ENCODE measurements at places on chromosomes 16 and 17.

GRCh38 chr17:30117675-30118081 is 1.1 kb downstream of the NSRP1 start:
- DNase-seq, result no peak

DNA sequence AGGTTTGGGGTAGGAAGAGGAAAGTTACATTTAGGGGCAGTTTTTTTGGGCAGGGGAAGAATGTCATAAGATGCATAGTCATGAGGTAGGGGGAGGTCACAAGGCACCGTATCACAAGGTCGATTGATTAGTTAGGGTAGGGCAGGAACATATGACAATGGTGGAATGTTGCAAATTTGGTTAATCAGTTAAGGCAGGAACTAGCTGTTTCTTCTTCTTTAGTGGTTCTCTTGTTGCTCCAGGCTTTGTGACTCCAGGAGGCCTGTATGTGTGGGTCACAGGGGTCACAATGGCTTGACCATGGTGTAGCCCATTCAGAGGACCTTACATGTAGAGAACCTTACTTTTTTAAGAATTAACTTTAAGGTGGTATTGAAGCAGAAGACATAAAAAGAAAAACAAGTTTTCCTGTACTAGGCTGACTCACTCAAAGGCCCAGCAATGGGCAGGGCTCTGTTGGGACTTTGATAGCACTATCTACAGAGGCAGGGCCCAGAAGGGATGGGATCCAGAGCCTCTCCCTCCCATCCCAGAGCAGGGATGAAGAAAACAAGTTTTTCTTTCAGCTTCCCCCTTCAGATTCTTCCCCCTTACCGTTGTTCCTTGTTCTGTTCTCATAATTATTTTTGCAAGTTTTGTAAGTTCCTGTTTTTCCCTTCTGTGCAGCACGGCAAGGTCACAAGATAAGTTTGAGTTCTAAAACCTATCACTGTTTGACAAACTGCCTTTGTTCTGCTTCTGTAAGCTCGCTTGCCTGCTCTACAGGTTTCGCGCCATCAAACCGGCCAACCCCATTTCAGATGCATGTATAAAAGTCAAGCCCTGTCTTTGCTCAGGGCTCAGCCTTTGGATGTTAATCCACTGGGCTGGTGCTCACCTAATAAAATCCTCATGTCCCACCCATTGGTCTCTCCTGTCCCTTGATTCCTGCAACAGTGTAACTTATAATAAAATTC is 45.8 kb upstream of the ATF7IP2 start:
- no peak for DNase-seq

- DNase-seq, result no peak
Measured at GRCh38 chr16:53915452-53916160, 211.7 kb downstream of the FTO start.

GRCh38 chr16:11327277-11328171 is 17.7 kb upstream of the RMI2 start:
- no peak for DNase-seq

GRCh38 chr17:17820046-17820445 is 16.7 kb downstream of the SREBF1 start:
- no peak for DNase-seq

- no peak for DNase-seq
Measured at GRCh38 chr16:81483064-81483969, 38.7 kb downstream of the CMIP start.

GRCh38 chr17:16286009-16286946 is 67.0 kb downstream of the CENPV start:
- DNase-seq, result peak; percentile 100

DNA sequence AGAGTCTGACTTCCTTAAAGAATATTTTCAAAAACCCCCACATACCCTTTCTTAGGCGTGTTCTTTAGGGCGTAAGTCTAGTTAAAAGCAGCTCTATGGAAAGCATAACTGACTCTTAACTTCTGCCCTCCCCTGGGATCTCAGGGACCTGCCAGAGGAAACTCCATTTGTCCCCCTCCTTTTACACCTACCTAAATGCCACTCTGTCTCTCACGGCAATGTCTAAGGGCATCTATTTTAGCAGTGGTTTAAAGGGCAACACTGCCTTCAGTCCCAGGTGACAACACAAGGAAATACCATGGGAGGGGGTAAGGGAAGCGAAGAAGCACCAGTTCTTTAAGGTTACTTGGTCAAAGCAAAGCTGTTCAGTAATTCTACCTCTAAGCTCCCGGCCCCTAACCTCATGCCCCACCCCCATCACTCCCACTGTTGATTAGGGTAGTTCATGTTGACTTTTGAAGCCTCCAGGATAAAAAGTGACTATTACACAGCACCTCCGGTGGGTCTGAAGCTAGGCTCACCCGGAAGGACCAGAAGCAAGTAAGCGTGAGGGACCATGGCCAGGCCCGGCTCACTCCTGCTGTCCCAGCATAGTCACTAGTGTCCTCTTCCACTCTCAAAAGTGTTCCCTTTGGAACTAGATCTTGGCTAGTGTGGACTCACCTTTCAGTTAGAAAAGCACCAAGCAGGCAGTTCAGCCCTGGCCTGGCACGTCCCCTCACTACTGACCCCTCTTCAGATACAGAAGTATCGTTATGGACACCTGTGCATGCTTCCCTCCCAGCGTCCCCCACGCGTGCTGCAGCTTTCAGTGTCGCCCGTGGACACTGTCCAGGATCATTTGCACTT is 47.1 kb downstream of the CYTH1 start:
- DNase-seq, result no peak

GRCh38 chr16:72188541-72188940 is 16.6 kb upstream of the PMFBP1 start:
- DNase-seq, result no peak

DNA sequence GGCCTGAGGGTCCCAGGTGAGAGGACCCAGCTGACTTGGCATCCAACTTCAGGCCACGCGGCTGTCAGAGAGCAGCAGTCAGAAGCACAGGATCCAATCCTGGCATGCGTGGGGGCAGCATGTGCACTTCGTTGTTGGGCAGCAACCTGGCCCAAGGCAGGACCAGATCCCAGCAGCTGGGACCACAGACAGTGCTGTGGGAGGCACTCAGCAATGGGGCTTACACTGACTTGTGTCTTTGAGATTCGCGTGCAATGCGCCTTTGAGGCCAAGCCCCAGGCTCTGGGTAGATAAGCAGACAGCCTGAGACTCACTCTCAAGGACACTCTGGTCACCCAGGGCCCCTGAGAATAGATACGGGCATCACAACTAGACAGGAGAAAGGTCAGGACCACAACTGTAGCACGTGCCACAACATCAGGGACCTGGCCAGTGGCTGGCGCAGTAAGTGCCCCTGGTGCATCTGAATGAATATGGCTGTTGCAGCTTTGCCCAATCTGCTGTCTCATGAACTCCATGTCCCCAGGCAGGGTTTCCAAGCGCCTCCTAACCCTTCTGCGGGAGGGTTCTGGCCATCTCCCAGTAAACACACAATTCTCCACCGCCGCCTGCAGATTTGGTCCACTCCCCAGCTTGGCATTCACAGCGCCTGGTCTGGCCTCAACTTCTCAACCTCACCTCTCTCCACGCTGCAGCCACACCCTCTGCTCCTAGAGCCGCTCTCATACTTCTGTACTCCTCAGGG is 3.2 kb downstream of the PAM16 start:
- no peak for DNase-seq

DNA sequence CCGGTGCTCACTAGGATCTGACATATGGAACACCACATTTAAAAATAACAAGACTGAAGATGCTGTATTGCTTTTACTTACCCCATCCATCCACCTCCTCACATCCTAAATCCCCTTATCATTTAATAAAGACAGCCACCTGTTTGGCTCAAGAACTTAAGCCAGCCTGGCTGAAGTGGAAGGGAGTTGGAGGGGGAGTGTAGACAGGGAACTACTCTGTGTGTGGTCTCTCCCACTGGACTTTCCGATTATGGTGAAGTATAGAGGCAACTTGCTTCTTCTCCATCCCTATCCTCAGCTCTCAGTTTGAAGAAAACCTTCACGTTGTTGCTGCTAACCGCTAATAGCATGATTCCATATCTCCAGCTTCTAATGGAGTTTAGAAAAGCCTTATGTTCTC is 313.4 kb downstream of the CDH11 start:
- no peak for DNase-seq

DNA sequence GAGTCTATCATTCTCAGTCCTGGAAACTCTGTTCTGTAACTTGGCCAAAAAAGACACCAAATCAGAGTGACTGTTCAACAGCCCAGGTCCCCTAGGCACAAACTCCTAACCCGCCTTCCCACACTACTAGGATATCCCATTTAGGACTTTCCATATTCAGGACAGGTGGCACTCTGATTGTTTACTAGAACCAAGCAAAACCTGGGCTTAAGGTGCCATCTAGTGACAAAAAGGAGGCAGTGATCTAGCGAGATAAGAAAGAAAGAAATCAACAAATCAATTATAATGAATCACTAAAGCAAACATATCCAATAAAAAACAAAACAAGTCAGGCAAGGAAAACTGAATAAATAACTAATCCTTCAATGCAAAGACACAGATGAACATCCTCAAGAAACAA is 203.9 kb downstream of the CEP112 start:
- peak; percentile 6 for DNase-seq

GRCh38 chr16:57115168-57115513 is 22.8 kb downstream of the CPNE2 start:
- DNase-seq, result no peak

- DNase-seq, result peak; percentile 42
Measured at GRCh38 chr17:19237389-19238166, 412 bp downstream of the EPN2 start.

DNA sequence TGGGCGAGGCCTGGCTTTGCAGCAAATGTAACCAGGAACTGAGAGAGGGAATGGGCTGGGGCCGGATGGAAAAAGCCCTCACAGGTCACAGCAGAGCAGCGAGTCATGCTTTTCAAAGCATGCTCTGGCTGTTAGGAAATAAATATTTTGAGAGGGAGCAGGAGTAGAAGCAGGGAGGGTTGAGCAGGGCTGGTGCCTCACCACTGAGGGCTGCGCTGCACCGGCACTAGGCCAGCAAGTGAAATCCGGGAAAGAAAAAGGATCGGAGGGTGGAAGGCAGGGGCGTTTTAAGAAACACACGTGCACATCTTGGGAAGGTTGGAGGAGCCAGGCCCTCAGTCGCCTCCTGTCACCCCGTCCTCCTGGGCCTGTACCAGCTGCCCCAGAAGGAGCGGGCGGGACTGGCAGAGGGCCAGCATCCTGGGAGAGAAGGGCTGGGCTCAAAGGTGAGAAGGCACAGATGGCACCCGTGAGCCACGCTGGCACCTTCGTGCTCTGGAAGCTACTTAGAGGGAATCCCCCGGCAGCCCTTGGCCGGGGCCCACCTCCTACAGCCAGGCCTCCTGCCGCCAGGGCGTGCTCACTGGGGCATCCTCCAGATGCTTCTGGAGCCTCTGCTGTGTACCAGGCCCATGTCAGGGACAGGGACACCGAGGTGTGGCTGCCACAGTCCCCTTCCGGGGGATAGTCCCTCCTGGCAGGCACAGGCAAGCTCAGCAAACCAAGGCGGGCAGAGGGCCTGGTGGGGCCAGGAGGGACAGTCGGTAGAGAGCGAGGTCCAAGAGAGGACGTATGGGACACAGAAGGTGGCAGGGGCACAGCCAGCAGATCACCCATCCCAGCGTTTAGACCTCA is 71.5 kb upstream of the PLCG2 start:
- DNase-seq, result no peak
